Muscle of leg (tissue), 16 donors: ENCODE measurements at places on chromosomes 1 and 21. TPM values are rescaled to one million over a fixed set of nuclear protein-coding genes. Genes with fewer than 3 reads are reported as not detected.

The ITGB2 gene
- total RNA-seq = 8.0 TPM

- no peak for DNase-seq
These were observed 28.8 kb downstream of the SPSB1 start for GRCh38 chr1:9321480-9321849.

The SLC44A5 gene
- total RNA-seq = 0.27 TPM

GRCh38 chr1:197096137-197096536 is 29.1 kb upstream of the F13B start:
- no peak for DNase-seq

- DNase-seq = no peak
These were observed 471.7 kb upstream of the ADGRL2 start for GRCh38 chr1:81329041-81329440.

GRCh38 chr1:233867028-233867427 is 37.4 kb upstream of the SLC35F3 start:
- DNase-seq = no peak

The CLIC6 gene
- 0.04 TPM for total RNA-seq

The RGSL1 gene
- total RNA-seq = not detected

GRCh38 chr21:34846601-34847112 is 177.9 kb downstream of the CLIC6 start:
- DNase-seq = peak; percentile 53

The GREM2 gene
- total RNA-seq = 2.0 TPM

DNA sequence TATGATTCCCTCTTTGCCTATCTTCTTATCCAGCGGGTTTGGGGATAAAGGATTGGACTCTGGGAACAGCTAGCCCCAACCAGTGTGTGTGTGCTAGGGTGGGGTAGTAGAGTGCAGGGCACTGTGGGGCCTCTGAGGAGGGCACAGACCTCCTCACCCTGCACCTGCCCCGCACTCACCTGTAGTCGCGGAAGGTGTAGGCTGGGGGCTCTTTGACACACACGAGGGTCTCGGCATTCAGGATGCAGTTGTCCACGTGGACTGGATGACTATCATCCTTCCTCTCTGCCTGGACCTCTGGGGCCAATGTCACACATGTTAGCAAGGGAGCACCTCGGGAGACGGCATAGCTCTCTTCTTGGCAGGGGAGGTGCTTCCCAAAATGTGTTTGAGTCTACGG is 8.0 kb upstream of the CLDN19 start:
- no peak for DNase-seq

DNA sequence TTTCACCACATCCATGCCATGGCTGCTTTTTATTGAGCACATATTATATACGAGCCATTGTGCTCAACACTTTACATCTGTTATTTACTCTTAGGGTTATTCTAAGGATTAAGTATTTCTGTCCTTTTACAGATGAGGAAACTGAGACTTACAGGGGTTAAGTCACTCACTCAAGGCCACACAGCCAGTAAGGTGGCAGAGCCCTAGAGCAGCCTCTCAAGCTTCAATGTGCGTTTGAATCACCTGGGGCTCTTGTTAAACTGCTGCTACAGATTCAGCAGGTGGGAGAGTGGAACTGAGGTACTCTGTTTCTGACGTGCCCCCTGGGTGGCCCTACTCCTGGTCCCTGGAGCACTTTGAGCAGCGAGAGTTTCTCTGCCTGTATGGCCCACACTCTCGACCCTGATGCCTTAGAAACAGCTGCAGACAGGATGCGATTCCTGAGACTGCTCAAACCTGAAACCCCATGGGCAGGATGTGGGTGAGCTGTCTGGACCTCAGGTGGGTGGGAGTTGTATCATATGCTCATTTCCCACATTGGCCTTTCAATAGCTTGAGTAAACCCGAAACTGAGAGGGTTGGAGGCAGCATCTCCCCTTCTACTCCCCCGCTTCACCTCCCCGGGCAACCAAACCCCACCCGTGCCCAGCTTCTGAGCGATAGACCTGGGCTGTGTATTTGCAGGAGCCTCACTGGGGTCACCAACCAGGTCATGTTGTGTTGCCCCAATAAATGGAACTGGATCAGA is 59.3 kb downstream of the MAN1C1 start:
- no peak for DNase-seq

DNA sequence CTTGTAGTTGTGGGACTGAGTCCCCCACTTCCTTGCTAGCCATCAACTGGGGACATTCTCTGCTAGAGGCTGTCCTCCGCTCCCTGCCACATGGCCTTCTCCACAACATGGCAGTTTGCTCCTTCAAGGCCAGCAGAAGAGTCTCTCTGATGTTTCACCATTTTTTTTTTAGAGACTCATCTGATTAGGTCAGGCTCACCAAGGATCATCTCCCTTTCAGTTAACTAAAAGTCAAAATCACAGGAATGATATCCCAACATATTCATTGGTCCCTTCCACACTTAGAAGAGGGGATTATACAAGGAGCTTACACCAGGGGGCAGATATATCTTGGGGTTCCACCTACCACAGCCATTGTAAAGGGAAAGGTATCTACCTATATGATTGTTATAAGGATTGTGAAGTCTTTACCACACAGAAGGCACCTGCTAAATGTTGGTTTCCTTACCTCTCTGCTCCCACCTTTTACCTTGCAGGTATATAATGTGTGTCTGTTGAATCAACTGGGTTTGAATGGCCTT is 23.3 kb downstream of the RIMKLA start:
- no peak for DNase-seq

- no peak for DNase-seq
These were observed 64.0 kb upstream of the KCNK1 start for GRCh38 chr1:233549917-233550316.

The LY9 gene
- total RNA-seq = 0.13 TPM

The CA6 gene
- not detected for total RNA-seq

The TP73 gene
- 0.71 TPM for total RNA-seq

The WNT3A gene
- total RNA-seq = not detected

DNA sequence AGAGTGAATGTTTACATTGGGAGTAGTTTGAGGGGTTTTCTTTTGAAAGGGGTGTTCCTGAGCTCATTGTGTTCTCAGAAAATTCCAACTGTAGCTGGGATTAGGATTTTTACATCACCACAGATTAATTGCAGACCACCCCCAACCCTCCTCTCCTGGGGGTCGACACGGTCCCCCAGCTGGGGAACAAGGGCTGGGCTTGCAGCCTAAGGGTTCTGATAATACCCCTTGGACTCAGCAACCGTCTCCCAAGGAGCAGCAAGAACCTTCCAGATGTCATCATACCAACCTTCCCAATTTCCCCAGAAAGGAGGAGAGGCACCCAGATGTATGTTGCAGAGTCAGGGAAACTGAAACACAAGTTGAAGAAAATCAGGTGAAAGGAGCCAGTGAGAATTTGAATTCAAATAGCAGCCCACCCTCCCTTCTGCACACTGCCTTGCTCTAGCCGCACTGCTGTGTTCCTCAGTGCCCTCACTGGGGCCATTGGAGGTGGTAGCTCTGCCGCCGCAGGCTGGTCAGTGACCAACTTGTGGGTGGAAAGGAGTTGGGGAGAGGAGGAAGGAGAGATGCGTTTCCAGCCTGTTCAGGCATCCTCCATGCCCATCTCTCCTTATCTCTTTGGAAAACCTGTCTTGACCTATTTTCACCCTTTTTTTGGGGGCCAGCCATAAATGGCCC is 14.7 kb upstream of the IGFN1 start:
- DNase-seq = no peak

GRCh38 chr1:203669739-203670138 is 43.1 kb downstream of the ATP2B4 start:
- DNase-seq = peak; percentile 54

The HHAT gene
- 4.4 TPM for total RNA-seq

The TRIM46 gene
- total RNA-seq = 0.22 TPM

The RIMKLA gene
- total RNA-seq = 0.71 TPM

GRCh38 chr1:160590488-160590887 is 11.2 kb upstream of the CD84 start:
- no peak for DNase-seq

GRCh38 chr21:15706696-15707095 is 23.1 kb upstream of the USP25 start:
- peak; percentile 95 for DNase-seq

DNA sequence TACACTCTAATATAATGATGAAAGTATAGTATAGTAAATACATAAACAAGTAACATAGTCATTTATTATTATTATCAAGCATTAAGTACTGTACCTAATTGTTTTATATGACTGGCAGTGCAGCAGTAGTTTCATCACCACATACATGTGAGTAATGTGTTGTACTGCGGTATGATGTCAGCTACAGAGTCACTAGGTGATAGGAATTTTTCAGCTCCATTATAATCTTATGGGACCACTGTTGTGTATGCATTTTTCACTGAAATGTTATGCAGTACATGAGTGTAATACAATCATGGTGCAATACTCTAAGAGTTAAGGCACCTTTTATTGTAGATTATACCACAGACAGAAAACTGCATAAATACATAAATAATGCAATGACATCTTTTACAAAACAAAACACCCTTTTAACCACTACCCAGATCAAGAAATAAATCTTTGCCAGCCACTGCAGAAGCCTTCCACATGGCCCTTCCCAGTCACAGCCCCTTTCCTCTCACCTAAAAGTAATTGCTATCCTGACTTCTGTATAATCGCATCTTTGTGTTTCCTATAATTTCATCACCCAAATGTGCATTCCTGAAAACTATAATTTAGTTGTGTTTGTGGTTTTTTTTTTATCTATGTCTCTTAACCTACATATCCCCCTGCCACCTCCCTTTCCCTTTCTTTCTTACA is 16.3 kb downstream of the ABCD3 start:
- no peak for DNase-seq

GRCh38 chr1:27137544-27138075 is 17.3 kb downstream of the SLC9A1 start:
- DNase-seq = no peak

DNA sequence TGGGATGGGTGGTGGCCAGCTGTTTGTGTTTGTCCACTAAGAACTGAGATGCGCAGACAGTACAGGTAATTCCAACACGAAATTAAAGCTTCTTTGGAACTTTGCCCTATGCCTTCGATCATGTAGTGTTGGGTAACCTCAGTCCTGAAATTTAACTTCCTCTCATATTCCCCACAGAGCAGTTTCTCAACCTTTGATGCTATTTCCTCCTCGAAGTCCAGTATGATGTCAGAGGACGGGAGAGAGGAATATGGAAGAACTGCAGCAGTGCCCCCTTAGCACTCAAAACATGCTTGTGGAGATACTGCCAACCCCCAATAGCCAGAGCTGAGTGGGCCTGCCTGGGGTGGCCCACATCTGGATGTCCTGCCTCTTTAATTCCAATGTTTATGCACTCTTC is 3.6 kb downstream of the LPAR3 start:
- DNase-seq = no peak

DNA sequence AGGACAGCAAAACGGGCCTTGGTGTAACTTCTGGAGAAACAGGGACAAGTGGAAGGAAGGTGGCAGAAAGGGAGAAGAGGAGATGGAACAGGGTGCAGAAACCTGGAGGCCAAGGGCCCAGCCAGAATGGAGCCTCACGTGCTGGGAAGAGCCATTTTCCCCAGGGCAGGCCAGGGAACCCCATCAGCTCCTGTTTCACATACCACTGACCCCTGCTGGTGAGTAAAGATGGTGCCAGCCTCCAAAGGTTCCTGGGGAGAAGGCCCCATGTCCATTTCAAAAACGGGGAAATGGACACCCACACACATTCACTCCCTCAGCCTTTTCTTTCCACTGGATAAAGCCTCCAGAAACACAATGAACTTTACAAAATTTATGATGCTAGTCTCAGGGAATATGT is 57.6 kb upstream of the JUN start:
- no peak for DNase-seq

- no peak for DNase-seq
These were observed 64.8 kb downstream of the PIK3R3 start for GRCh38 chr1:46067652-46068051.

The ASPM gene
- 14.2 TPM for total RNA-seq

The SPAG17 gene
- total RNA-seq = 1.2 TPM

- DNase-seq = peak; percentile 66
These were observed 58.2 kb upstream of the RCC1 start for GRCh38 chr1:28447679-28448078.

DNA sequence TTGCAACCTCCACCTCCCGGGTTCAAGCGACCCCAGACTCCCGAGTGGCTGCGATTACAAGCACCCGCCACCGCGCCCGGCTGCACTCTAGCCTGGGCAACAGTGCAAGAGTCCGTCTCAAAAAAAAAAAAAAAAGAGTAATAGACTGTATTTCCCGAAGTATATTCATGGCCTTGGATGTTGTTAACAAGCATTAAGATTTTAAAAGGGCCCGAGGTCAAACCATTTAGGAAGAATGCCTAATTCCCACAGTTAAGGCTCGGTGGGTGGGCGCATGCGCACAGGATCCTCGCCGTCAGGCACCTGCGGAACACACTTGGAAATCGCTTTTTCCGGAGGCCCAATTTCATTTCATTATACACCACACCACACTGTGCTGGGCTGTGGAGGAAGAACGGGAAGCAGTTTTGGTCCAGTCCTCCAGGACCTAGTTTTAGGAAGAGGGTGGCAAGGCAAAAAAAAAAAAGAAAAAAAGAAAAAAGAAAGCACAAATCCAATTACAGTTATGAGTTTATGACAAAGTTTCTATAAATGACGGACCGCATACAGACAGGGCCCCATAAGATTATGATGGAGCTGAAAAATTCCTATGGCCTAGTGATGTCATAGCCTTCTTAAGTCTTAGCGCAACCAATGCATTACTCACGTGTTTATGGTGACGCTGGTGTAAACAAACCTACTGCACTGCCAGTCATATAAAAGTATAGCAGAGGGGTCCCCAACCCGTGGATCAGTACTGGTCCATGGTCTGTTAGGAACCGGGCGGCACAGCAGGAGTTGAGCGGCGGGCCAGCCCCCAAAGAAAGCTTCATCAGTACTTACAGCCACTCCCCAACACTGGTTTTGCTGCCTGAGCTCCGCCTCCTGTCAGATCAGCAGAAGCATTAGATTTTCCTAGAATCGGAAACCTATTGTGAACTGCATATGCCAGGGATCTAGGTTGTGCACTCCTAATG is 38.2 kb downstream of the H3-3A start:
- no peak for DNase-seq

- DNase-seq = no peak
These were observed 16.3 kb upstream of the SARS1 start for GRCh38 chr1:109197158-109198042.
